Foreskin keratinocyte (primary cell): ENCODE measurements at places on chromosomes 6 and 20. TPM values are rescaled to one million over a fixed set of nuclear protein-coding genes. Genes with fewer than 3 reads are reported as not detected.
A peak's percentile ranks its signal among the peaks of the same experiment; 100 is the strongest.

DNA sequence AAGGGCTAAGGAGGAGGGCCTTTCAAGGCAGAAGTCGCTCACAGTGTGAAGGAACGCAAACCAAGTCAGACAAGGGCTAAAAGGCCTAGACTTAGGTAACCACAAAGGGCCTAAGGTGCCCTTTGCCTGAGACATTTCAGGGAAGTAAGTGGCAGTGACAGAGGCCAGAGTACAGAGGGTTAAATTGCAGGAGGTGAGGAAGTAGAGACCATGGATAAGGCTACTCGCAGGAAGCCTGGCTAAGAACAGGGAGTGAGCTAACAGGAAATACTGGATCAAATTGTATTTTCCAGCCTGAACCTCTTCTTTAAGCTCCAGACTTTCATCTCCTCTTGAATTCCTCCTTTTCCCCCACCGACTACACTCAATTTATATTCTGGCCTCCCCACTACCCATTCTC is 16.6 kb downstream of the ZHX3 start:
- DNase-seq = no peak

DNA sequence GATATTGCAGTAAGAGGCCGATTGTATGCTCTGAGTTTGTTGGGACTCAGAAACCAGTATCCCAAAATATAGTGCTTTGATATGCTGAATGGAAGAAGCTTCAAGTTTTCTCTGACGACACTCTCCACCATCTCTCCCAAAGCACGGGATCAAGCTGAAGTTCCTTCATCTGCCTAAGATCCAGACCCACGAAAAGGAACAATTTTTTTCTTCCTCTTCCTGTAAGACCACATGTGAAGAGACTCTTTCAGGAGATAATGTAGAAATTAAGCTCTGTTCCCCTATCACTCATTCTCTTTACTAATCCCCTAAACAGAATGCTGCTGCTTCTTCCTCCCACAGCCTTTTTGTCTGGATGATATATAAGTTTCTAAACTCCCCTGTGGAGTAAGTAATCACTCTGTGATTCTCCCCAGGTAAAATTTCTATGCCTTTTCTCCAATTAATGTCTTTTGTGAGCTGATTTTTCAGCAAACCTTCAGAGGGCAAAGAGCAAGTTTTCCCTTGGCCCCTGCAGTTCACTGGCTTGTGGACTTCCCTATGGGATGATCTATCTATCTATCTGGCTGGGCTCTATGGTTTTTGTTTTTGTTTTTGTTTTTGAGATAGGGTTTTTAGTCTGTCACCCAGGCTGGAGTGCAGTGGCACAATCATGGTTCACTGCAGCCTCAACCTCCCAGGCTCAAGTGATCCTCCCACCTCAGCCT is 13.5 kb upstream of the PNRC1 start:
- DNase-seq = no peak

GRCh38 chr6:39396854-39397253 is 74.4 kb upstream of the KCNK16 start:
- no peak for DNase-seq

DNA sequence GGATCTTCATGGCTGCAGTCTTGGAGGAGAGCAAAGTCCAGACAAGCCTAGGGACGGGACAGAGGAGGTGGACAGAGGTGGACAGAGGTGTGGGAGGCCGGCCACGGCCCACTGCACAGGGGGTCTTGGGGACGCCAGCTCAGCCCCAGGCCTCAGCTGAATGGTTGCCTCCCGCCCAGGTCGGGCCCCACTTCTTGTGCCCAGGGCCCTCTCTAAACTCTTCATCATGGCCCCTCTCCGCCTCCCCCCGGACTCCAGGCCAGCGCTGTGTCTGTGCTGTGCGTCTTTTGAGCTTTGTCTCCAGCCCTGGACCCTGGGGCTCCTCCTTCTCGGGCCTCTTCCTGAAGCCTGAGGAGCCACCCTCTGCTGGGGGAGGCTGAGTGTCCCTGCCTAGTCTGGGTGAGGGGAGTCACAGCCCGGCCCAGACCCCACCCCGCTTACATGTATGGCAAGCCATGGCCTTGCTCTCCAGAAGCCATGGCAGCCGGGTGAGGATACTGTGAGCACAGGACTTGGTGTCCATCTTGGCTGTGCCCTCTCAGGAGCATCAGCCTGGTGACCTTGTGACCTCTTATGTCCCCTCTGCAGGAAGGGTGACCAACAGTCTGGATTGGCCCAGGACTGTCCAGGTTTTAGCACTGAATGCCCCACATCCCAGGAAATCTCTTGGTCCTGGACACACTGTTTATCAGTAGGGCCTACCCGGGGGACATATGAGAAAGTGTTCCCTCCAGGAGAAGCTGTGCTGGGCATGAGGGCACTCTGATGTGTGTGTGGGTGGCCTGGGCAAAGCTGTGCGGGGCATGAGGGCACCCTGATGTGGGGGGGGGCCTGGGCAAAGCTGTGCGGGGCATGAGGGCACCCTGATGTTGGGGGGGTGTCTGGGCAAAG is 9.4 kb upstream of the NPBWR2 start:
- DNase-seq = no peak

- DNase-seq = no peak
Measured at GRCh38 chr20:6579824-6580223, 187.7 kb upstream of the BMP2 start.

- DNase-seq = no peak
Measured at GRCh38 chr6:69096681-69097080, 461.6 kb downstream of the ADGRB3 start.

- peak; percentile 92 for DNase-seq
Measured at GRCh38 chr6:74879234-74879633, 326.6 kb downstream of the COL12A1 start.

DNA sequence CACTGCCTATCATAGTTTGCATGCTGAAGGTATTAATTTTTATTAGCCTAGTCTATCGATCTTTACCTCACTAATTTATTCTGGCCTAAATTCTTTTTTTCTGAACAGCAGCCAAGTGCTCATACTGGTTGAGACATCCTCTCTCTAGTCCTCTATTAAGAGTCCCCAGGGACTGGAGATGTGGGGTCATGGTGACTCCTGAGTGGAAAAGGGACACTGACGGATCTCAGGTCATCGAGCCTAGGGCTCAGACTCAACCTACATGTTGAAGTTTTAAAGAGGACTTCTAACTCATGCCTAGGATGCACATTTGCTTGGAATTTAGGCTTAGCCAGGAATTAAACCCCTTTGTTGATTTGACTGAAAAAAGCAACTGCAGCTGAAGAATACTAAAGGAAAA is 378.1 kb downstream of the BTBD9 start:
- DNase-seq = no peak

- no peak for DNase-seq
Measured at GRCh38 chr6:89952105-89952671, 57.9 kb downstream of the GJA10 start.

- DNase-seq = no peak
Measured at GRCh38 chr6:14721103-14721758, 524.6 kb upstream of the JARID2 start.

CLPSL2 gene
- total RNA-seq = not detected in 2 replicates

RAB5IF gene
- 109 and 111 TPM in 2 replicates for total RNA-seq
